Thoracic aorta (tissue), 2 donors: ENCODE measurements at places on chromosomes 5 and 9.

- no peak for DNase-seq
These were observed 310.8 kb downstream of the DRD1 start for GRCh38 chr5:175133185-175133584.

- no peak for DNase-seq
These were observed 1962.9 kb upstream of the CDH6 start for GRCh38 chr5:29230591-29230990.

GRCh38 chr5:173778784-173779304, 109.3 kb upstream of the CPEB4 start:
- no peak for DNase-seq

DNA sequence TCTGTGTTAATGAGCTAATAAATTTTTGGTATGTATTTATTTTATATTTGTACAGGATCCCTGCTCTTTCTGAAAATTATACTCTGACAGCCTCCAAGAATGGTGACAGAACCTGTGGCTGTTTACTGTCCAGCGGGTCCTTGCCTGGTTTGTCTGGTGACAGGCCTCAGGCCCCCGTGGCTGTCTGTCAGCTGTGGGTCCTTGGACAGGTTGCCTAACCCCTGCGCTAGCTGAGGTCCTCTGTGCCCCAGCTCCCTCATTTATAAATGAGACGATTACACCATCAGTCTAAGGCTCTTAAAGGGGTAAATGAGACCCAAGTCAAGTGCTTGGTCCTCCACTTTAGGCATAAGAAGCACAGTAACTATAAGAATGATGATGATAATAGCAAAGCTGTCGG, 125.1 kb upstream of the COL5A1 start:
- DNase-seq, result no peak
